Mammary epithelial cell (primary cell): ENCODE measurements at places on chromosomes 7 and 10. TPM values are rescaled to one million over a fixed set of nuclear protein-coding genes. Genes with fewer than 3 reads are reported as not detected.

Gene GALNT17
- not detected for polyA plus RNA-seq

- DNase-seq, result peak; percentile 77
These were observed 544.1 kb downstream of the HTR7 start for GRCh38 chr10:90313576-90314325.

DNA sequence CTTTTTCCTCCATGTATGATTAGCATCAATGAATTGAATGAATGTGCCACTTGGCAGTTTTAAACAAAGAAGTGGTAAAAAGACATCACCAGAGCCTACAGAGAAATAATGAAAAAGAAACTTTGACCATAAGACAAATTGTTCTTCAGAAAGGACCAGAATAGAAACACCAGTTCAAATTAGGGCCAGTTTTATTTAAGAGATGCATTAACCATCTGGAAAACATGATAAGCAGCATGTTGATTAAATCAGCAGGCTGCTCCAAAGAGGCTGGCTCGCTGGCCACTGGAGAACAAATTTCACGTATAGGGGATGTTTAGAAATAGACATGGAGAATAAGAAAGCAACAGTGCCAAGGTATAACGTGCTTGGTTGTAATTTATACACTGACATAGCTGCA lies 242.3 kb upstream of the AOAH start:
- DNase-seq, result no peak

GRCh38 chr10:121684276-121684675 lies 86.0 kb upstream of the FGFR2 start:
- DNase-seq, result no peak

Gene MRPS33
- 44.3 TPM for polyA plus RNA-seq

- no peak for DNase-seq
These were observed 54.4 kb downstream of the ADCYAP1R1 start for GRCh38 chr7:31106303-31107105.

DNA sequence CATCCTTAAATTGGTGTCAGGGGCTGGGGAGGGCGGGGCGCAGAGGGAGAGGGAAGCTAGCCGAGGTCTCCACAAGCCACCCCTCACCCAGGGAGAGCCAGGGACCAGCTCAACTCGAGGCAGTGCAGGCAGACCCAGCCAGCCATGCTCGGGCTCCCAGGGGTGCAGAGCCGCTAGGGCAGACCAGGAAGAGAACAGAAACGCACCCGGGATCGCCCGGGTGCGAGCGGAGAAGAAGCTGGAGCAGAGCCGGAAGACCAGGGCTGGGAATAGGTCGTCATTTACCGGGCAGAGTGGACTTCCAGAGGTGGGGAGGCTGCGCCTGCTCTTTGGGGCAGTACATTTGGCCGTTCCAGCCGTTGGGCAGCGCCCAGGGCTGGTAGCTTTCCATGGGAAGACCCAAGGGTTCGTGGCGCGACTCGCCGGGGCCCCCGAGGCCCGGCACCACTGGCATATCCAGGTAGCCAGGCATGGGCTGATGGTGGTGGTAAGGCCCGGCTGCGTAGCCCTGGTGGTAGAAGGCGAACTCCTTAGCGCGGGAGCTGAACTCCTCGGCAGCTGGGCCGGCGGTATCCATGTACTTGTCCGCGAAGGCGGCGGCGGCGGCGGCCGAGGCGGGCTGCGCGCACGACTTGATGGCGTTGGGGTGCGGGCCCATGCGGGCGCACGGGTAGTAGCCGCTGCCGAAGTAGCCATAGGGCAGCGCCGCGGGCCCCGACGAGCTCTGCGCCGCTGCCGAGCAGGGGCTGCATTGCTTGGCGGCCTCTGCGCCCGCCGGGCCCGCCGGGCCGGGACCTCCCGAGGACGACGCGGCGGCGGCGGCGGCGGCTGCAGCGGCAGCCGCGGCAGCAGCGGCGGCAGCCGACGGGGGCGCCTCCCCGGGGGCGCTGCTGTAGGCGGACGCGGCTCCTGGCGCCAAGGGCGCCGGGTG lies 755 bp downstream of the HOXA13 start:
- peak; percentile 24 for DNase-seq

- DNase-seq, result no peak
These were observed 4.8 kb downstream of the BAMBI start for GRCh38 chr10:28681928-28682750.

Gene PSD
- polyA plus RNA-seq, result 0.16 TPM
